ENCODE measurements at places on chromosomes 1 and 21. TPM values are rescaled to one million over a fixed set of nuclear protein-coding genes. Genes with fewer than 3 reads are reported as not detected.

- H3K4me3 ChIP-seq, result no peak overlapping the region
- DNase-seq, result no peak
- H3K27ac ChIP-seq, result no peak overlapping the region
- H3K36me3 ChIP-seq, result peaks cover 76% of the 10 kb centered on the region
These were observed 50.6 kb upstream of the TTC39A start for GRCh38 chr1:51380936-51381335.

DNA sequence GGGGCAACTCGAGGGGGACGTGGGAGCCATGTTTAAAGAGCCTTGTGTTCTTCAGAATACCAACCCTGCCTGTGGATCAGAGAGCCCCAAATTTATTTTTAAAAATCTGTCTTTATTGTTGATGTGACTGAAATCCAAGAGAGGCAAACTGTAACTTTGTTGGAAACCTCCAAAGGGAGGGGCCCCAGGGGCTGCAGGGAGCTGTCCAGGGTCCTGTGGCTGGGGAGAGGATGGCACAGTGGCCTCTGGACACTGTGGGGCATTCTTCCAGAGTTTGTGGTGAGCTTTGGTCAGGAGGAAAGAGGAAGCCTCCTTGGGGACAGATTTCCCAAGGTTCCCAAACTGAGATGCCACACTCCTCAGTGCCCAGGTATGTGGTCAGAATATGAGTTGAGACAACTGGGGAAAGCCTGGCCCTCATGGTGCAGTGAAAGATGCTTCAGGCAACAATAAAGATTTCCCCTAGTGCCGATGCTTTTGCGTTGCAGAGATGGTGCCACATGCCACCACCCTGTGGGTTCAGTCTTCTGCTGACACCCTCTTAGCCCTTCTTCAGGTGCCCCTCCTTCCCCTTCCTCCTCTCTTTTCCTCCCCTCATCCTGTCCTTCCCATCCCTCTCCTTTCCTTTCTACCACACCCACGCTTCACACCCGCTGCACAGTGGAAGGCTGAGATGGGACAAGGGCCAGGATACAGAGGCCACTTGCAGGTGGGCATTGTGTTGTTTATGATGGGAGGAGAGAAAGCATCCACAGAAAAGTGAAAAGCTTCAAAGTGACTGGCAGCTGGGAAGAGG lies 122.1 kb downstream of the UCK2 start:
- H3K4me1 ChIP-seq, result no peaks in the 10 kb centered on the region
- DNase-seq, result no peak
- no peaks in the 10 kb centered on the region for H3K27me3 ChIP-seq
- H3K27ac ChIP-seq, result no peak overlapping the region
- H3K4me3 ChIP-seq, result no peak overlapping the region
- H3K36me3 ChIP-seq, result no peaks in the 10 kb centered on the region

DNA sequence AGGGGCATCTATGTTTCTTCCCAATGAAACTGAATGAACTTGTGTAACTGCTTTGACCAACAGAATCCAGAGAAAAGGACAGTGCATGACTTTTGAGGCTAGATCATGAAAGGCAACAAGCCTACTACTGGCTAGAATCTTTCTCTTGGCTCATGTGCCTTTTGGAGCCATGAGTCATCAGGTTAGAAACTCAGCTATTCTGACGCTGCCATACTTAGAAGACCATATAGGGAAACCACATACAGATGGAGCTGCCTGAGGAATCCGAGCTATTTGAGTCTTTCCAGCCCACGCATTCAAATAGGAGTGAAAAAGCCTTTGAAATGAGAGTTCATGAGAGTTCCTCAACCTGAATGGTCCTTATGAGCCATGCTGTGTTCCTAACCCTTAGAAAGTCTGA lies 738.5 kb upstream of the CHRM3 start:
- H3K27me3 ChIP-seq, result no peaks in the 10 kb centered on the region
- H3K4me1 ChIP-seq, result peaks cover 7% of the 10 kb centered on the region
- DNase-seq, result no peak
- H3K4me3 ChIP-seq, result no peak overlapping the region

- H3K4me3 ChIP-seq, result no peak overlapping the region
- H3K36me3 ChIP-seq, result no peaks in the 10 kb centered on the region
- peak; percentile 12 for DNase-seq
- no peak overlapping the region for H3K27ac ChIP-seq
These were observed 203.4 kb downstream of the HS2ST1 start for GRCh38 chr1:87117761-87118368.

DNA sequence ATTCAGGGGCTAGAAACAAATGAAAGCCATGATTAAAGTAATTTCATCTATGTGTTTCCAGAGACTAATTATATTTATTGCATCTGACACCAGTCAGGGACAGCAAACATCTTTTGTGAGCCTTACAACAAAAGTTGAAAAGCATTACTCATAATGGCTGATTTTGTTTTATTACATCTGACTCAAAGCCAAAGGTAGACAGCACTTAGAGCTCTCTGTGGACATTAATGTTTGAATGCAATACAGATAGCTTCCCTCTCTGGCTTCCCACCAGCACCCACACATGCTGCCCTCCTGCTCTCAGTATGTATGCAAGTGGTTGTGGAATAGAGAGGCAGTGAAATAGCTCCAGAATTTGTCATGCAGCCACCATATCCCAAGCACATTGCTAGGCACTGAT lies 198.7 kb downstream of the SETD4 start:
- no peak for DNase-seq
- no peaks in the 10 kb centered on the region for H3K27me3 ChIP-seq
- H3K36me3 ChIP-seq, result no peaks in the 10 kb centered on the region
- H3K4me1 ChIP-seq, result peaks cover 11% of the 10 kb centered on the region
- H3K4me3 ChIP-seq, result no peak overlapping the region

DNA sequence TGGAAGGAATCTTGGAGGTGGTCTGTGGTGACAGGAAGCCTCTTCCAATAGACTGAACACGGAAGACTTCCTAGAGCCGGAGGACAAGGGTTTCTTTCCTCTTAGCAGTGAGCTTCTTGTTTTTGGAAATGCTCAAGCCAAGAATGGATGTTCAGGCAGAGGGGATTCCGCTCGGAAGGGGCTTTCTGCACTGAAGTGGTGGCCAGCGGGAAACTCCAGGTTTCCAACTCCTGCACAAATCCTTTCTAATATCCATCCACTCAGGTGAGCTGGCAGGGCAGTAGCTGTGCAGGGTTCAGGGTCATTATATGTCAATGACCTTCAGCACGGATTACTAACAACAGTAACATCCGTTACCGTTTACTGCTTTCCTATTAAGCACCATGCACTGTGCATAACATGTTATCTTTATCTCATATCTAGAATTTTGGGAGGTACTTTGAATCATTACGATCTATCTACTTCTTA lies 573 bp upstream of the CPT2 start:
- H3K4me1 ChIP-seq, result peaks cover 38% of the 10 kb centered on the region
- peak overlapping the region; percentile 99 for H3K4me3 ChIP-seq
- DNase-seq, result no peak
- peaks cover 7% of the 10 kb centered on the region for H3K36me3 ChIP-seq
- H3K27ac ChIP-seq, result peak overlapping the region; percentile 97
- H3K27me3 ChIP-seq, result no peaks in the 10 kb centered on the region

DNA sequence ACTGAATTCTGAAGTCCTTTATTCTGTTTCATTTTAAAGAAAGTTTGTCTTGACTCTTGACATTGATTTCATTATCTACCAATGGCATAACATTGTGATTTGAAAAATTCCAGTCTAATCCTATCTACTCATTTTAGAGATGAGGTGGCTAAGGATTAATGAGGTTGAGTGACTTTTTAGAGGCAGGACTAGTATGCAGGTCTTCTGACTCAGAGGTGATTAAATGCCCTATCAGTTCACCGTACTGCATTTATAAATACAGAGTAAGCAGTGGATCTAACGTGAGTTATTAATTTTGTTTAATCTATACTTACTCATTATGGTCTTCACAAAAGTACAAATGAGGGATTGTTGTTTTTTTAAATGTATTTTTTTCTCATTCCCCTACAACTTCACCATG lies 277.6 kb downstream of the PTBP2 start:
- no peaks in the 10 kb centered on the region for H3K36me3 ChIP-seq
- no peak for DNase-seq
- no peak overlapping the region for H3K4me3 ChIP-seq
- H3K27me3 ChIP-seq, result no peaks in the 10 kb centered on the region
- H3K4me1 ChIP-seq, result peaks cover 11% of the 10 kb centered on the region
- H3K27ac ChIP-seq, result no peak overlapping the region

- H3K4me1 ChIP-seq, result peaks cover 17% of the 10 kb centered on the region
- H3K36me3 ChIP-seq, result no peaks in the 10 kb centered on the region
- DNase-seq, result no peak
These were observed 23.0 kb upstream of the DMBX1 start for GRCh38 chr1:46466477-46467182.

DNA sequence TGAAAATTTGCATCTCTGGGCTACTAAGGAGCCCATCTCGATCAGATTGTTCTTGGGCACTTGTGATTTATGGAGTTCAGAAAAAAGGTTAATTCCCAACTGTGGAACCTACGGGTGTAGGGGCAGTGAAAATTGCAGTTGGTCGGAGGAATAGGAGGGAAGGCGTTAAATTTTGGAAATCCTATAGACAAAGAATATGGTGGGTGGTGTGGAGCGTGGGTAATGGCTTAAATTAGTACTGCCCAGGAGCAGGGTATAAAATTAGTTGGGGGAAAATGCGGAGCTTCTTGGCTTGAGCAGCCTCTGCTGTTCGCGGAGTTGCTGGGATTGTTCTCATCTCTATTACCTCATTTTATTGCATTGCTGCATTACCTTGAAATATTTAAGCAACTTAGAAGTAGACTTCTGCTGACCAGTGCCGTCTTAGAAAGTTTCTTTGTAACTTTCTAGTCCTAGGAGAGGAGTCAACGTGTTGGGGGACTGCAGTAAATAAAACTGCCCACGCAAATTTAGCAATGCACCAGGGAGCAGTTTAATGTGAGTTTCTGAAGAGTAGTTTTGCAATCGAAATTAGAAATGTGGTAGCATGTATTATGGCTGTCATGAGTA lies 514 bp downstream of the S1PR1 start:
- peaks cover 27% of the 10 kb centered on the region for H3K4me1 ChIP-seq
- H3K27ac ChIP-seq, result peak overlapping the region; percentile 83
- peaks cover 9% of the 10 kb centered on the region for H3K36me3 ChIP-seq
- peak overlapping the region; percentile 85 for H3K4me3 ChIP-seq

GRCh38 chr1:109739738-109740614 lies 862 bp downstream of the GSTM3 start:
- peak overlapping the region; percentile 87 for H3K4me3 ChIP-seq
- H3K27me3 ChIP-seq, result no peaks in the 10 kb centered on the region
- peak overlapping the region; percentile 81 for H3K27ac ChIP-seq
- peak; percentile 95 for DNase-seq
- H3K36me3 ChIP-seq, result peaks cover 14% of the 10 kb centered on the region

- no peaks in the 10 kb centered on the region for H3K4me1 ChIP-seq
- no peaks in the 10 kb centered on the region for H3K36me3 ChIP-seq
- DNase-seq, result no peak
- no peak overlapping the region for H3K27ac ChIP-seq
- H3K27me3 ChIP-seq, result no peaks in the 10 kb centered on the region
- no peak overlapping the region for H3K4me3 ChIP-seq
These were observed 47.5 kb upstream of the EEIG2 start for GRCh38 chr1:108512239-108513043.

Gene TNFRSF1B
- 15.4 TPM for total RNA-seq

Gene ILDR2
- 13.0 TPM for total RNA-seq

Gene TMEM54
- total RNA-seq, result 131 TPM

Measured in esophagus muscularis mucosa (tissue), 4 donors.